ENCODE measurements at places on chromosomes 5 and 9.

- no peak for DNase-seq
Measured at GRCh38 chr9:624935-625500, 216.5 kb upstream of the DMRT1 start.

GRCh38 chr5:36522746-36523065 is 83.7 kb upstream of the SLC1A3 start:
- no peak for DNase-seq

- no peak for DNase-seq
Measured at GRCh38 chr9:95780121-95780520, 95.4 kb upstream of the ERCC6L2 start.

DNA sequence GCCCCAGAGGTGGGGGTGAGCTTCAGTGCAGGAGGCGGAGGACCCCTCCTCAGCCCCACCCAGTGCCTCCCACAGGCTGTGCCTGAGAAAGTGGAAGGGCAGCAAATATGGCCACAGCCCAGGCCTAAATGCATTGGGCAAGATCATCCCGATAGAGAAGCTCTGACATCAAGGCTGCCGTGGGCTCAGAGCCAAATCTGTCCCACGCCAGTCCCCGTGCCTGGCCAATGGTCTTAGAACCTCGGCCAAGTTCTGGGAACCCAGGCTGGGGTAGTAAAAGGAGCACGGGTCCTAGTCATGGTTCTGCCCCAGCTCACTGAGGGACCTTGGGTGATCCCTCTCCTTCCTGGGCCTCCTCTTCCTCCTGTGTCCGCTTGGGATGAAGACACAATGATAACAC is 27.7 kb upstream of the TNIP1 start:
- DNase-seq: no peak

DNA sequence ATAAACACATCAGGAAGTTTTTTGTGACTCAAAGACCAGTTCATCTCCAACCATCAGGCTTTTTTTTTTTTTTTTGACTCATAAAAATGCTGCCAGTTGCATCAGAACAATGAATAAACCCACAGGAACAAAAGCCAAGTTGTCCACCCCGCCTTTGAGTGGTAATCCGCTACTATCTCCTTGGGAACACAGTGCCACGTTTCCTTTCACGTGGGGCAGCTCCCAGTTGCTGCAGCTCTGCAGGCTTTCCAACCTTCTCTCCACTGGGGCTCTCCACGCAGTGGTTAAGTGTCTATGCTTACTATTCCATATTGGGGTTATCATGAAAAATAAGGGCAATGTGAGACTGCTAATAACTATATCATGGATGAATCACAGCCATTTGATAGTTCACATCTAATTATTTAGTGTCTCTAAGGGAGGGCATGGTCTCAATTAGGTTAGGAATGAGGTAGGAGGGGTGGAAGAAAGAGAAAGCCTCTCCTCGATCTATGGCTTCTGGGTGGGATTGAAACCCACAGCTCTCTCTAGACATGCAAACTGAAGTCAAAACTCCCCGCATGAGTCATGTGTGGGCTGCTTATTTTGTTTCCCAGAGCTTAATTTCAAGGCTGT is 55.8 kb upstream of the ACTBL2 start:
- DNase-seq: no peak

DNA sequence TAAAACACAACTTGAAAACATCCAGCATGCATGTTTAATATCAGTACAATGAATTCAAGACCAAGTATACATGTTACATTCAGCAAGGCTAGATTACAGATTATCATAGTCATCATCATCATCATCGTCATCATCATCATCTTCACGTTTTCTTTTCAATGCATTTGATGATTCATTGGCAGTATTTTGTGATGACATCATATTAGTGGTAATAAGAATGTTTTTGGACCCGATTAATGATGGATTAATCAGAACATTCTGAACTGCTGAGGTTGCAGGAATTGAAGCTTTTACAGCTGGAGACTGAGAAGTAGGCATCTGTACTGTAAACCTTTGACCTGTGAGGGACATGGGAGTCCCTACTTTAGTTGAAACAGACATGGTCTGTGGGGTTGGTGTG is 4.5 kb downstream of the AK6 start:
- DNase-seq: no peak

DNA sequence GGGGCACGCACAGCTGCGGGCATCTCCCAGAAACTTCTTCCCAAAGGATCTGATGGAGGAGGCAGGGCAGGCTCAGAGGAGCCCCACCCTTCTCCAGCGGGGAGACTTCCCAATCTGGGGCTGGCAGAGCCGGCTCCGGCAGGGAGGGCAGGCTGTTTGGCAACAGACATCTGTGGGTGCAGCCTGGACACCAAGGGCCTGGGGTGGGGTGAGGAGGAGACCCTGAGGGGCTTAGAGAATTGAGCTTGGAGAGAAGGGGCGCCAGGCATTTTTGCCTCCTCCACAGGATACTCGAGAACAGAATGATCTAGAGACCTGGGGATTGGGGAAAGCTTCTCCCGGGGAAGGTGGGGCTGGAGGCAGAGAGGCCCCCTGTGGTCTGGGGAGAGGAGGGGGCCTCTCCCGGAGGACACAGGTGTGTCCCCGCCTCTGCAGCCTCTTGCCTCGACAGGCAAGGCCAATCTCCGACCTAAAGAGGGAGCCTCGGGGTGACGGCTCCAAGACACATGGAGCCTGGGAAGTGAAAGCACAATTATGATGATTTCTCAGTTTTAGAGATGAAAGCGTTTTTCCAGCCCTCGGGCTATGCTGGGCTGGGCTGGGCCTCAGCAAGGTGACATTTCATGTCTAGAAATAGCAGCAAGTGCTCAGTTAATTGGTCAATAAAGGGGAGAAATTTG is 8.4 kb downstream of the LHX3 start:
- DNase-seq: no peak

DNA sequence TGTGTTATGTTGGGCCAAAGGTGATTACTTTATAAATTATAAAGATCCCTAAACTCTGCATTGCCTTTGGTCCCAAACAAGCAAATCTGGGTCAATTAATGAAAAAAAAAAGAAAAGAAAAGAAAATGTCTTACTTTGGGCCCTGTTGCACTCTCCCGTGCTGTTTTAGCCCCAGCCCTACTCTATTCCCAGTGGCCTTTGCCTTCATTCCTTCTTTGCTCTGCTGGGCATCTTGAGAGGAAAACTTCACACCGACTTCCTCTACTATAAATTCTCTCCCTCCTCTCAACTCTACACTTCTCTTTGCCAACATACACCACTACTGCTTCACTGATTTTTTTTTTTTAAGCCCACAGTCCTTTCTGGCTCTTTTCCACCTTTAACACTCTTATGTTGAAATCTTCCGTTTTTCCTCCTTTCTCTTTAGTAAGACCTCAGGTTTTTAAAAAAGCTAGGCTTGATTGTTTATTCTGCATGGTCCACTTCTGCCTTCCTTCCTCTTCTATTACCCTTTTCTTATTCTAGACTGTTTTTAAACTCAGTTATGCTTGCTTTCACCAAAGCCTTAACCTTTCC is 4.5 kb upstream of the MSMP start:
- DNase-seq: no peak

GRCh38 chr5:43780586-43780985 is 177.6 kb downstream of the NNT start:
- DNase-seq: no peak

- no peak for DNase-seq
Measured at GRCh38 chr9:75505654-75506053, 384.8 kb upstream of the PCSK5 start.

DNA sequence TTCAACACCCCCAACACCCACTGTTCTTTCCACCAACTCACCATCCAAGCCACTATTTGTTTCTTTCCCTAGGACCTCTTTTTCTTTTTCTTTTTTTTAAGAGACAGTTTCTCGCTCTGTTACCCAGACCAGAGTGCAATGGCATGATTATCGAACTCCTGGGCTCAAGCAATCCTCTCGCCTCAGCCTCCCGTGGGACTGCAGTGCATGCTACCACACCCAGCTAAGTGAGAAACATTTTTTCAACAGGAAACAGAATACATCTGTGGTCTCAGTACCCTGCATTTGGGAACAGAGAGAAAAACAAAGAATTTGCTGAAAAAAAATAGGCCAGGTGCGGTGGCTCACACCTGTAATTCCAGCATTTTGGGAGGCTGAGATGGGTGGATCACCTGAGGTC is 24.6 kb downstream of the B4GALT1 start:
- no peak for DNase-seq
